NCI-H2029 treated with DMSO at 0.1 percent for 48 hours (cell line): ENCODE measurements at places on chromosomes 2 and 18.

DNA sequence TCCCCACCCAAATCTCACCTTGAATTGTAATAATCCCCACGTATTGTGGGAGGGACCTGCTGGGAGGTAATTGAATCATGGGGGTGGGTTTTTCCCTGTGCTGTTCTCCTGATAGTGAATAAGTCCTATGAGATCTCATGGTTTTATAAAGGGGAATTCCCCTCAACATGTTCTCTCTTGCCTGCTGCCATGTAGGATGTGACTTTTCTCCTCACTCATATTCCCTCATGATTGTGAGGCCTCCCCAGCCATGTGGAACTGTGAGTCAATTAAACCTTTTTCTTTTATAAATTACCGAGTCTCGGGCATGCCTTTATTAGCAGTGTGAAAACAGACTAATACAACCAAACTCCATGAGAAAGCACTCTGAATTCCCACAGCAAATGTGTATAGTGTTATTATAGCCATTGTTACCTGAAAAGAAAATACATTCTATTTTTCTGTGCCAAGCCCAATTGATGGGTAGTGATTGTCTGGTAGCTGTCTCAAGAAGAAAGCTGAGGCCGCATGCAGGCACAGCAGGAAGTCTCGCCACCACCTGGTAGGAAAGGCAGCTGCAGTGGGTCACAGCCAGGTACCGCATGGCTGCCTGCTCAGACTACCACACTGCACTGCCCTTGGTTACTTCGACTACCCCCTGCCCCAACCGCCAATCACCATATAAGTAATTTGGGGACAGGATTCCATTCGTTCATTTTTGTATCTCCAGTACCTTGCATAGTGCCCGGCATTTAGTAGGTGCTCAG is 10.3 kb upstream of the ZBTB7C start:
- no peak for DNase-seq

- no peak for DNase-seq
These were observed 1038.1 kb downstream of the SUCLG1 start for GRCh38 chr2:83420993-83421392.

DNA sequence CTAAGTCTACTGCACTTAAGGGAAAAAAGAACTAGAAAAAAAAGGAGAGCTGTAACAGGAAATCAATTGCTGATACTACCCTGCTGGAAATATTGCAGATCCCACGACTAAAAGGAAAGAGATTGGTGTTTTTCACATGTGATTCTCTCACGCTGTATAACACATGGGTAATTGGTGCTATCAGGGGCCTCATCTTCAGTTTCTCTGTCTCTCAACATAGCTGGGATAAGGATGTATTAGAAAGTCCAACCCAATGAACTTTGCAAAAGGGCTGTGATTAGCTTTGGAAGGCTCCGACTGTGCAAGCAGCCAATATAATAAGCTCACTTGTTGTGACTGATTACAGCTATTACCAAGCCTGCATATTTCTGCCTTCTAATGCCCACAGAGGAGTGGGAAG is 133.4 kb downstream of the NRP2 start:
- DNase-seq, result no peak

GRCh38 chr2:170224692-170225294 is 46.8 kb downstream of the MYO3B start:
- DNase-seq, result no peak

GRCh38 chr2:10180229-10180628 is 57.7 kb downstream of the RRM2 start:
- DNase-seq, result no peak

DNA sequence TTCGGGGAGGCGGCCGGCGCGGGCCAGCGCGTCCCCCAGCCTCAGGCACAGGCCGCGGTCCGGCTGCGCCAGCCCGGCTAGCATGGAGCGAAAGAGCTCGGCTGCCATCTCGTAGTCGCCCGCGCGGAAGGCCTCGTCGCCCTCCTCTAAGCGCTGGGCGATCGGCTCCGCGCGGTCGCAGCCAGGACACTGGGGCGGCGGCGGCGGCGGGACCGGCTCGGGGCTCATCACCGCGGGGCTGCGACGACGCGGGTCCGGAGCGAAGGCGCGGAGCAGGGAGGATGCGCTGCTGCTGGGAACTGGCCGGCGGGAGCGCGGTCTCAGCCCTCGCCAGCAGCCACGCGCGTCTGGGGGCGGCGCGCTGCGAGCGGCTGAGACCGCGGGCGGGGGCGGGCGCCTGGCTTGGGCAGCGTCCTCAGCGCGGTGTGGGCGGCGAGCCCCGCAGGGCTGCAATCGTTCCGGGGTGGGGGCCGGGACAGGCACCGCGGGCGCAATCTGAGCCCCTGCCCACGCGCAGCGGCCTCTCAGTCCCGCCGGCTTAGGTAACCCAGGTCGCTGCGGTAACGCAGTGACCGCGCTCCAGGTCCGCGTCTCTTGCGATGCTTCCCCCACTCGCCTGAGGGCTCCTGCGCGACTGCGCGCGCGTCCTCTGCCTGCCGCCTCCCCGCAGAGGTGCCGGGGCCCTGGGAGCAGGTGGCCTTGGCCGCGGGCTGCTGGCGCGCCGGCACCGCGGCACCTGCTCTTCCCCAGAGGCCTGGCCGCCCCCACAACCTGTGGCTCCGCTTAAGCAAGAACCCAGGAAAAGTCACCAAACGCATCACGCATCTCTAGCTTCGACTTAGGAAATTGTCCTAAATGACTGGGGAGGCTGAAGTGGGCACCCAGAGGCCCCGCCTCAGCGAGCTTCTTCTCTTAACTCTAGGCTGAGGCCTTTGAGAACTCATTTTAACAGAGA is at the start of gene LONRF2:
Gene LONRF2 (minus strand): TSS at position 636 of the 955 bp plus-strand sequence. CDS start 408 bp downstream, at position 228.
- no peak for DNase-seq

GRCh38 chr2:196987298-196987648 is 60.8 kb upstream of the PGAP1 start:
- DNase-seq, result no peak

- DNase-seq, result no peak
These were observed 153.1 kb upstream of the LMAN1 start for GRCh38 chr18:59512025-59512755.

DNA sequence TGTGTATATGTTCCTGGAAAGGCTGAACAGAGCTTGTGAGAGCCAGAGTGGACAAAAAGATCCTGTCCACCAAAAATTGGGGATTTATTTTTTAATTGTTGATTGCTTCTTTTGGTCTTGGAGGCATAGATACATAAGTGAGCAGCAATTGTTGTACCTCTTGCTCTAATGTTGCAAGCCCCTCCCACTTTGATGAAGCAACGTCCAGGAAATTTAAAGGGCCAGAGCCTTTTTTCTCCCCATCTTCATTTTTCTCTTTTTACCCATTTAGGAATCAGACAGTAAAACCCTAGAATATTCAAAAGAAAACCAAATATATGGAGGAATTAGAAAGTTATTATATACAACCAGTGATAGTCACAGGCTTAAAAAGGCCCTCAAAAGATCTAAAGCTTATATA is 871.8 kb upstream of the NRXN1 start:
- DNase-seq, result no peak

GRCh38 chr18:28127763-28128658 is 48.9 kb downstream of the CDH2 start:
- no peak for DNase-seq

DNA sequence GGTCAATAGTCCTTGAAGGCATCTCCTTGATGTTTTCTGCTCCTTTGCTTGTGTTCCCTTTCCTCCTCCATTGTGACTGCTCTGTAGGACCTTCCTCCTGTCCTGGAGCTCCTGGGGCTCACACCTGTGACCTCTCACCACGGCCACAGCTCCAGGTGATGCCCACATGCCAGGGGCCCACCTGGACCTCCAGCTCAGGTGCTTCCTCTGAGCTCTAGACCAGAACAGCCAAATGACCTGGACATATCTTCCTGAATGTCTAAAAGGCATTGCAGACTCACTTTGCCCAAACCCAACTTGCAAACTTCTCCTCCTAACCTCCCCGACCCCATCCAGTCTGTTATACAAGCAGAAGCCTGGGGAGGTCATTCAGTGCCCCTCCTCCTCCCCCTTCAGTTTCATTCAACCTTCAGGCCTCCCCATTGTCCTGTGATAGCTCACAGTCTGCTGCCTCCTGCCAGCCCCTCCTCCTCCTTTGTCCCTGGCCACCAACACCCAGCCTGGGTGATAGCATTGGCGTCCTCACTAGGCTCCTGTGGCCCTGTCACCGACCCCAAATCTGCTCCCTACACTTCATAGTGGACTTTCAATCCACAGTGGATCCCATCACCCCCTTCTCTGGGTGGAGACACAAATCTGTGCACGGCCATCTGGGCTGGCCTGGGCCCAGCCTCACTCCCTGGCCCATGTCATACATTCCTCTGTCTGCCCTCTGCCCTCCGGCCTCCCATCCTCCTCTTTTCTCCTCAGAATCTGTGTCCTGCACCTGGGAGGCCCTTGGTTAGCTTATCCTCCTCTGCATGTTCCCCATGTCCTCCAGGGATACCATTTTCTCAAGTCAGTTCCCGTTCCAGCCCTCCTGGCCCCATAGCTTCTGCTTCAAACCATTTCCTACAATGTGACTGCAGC is 310.4 kb upstream of the HDAC4 start:
- no peak for DNase-seq

GRCh38 chr2:10835052-10835970 is 22.7 kb upstream of the PDIA6 start:
- DNase-seq, result peak; percentile 53

GRCh38 chr2:127622561-127623387 is 23.2 kb upstream of the GPR17 start:
- no peak for DNase-seq

GRCh38 chr18:11498821-11499220 is 110.6 kb upstream of the SLC35G4 start:
- DNase-seq, result no peak

DNA sequence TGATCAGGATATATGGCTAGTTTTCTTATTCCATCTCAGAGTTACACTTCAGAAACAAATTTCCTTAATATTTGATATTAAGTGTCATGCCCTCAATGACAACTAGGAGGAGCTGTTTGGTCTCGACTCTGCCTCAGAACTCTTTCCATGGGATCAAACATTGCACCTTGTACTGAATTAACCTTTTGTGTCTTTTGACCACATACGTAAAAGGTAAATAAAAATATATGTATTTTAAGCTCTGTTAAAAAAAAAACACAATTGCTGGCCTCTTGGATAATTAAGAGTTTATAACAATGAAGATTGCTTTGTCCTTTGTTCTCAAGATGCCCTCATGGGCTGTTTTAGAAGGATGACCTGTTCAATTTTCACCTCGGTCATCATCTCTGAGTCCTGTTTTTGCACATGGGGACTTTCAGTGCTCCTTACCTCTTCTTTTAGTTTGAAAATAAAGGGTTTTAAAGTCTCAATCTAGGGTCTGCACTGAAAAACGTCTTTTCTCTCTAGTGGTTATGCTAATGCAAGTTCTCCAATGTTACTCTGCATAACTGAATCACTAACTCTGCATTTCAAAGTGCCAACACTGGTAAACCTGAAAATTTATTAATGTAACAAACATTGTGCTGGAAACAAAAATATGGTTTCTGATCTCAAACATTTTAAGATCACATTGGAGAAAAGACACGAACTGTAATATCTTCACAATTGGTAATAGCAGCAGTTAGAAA is 18.8 kb upstream of the FN1 start:
- DNase-seq, result peak; percentile 32

- no peak for DNase-seq
These were observed 7.4 kb downstream of the DYSF start for GRCh38 chr2:71460595-71461303.

DNA sequence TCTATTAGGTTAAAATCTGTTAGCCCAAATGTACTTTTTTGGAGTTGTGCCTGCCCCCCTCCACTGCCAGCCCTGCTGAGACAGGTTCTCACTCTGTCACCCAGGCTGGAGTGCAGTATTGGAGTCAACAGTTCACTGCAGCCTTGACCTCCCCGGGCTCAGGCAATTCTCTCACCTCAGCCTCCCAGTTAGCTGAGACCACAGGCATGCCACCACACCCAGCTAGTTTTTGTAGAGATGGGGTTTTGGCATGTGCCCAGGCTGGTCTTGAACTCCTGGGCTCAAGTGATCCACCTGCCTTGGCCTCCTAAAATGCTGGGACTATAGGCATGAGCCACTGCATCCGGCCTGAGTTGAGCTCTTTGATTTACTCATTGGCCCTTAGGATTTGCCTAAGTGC is 110.7 kb downstream of the ICA1L start:
- DNase-seq, result no peak

GRCh38 chr2:54967269-54967668 is 83.0 kb downstream of the RTN4 start:
- DNase-seq, result no peak

GRCh38 chr18:73670524-73670923 is 477.1 kb downstream of the FBXO15 start:
- DNase-seq, result no peak

DNA sequence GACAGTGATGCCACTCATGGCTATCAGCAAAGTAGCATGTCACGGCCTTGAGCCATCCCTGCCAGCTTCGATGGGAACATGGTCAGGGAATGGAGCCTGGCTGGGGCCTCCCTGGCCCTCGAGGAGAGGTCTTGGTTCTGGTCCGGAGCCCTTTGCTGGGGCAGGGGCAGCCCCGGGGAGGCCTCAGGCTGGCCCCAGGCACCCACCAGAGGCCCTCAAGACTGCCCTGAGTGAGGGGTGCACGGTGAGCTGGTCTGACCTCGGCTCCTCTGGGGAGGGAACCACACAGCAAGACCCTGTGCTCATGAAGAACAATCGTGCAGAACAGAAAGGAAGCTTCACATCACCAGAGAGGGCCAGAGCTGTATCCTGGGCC is 75.2 kb upstream of the OTOS start:
- no peak for DNase-seq

DNA sequence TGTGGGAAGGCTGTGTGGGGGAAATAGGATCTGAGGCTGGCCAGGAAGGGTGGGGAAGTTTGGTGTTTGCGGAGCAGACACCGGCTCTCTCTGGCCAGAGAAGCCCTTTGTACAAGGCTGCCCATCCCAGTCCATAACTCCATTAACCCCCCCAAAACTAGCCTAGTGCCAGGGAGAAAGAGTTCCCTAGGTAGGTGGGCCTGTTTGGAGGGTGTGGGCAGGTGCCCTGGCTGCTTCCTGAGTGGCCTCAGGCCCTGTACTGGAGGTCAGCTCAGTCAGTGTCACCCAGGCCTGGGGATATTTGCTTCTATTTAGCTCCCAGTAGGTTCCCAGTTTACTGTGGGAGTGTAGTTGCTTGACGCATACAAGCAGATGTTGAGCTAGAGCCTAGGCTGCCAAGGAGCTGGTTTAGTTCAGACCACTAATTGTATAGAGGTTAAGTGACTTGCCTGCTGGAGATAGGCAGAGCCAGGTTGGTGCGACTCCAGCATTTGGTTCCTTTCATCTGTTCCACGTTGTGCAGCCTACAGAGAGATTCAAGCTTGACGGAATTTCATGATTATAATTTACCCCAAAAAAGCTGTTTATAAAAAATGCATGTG is 2.9 kb upstream of the GREB1 start:
- DNase-seq, result no peak

GRCh38 chr2:240253583-240254145 is 113.2 kb upstream of the OTOS start:
- DNase-seq, result no peak
